A549 (cell line): ENCODE measurements at places on chromosomes 16 and 17. TPM values are rescaled to one million over a fixed set of nuclear protein-coding genes. Genes with fewer than 3 reads are reported as not detected.

The USP7 gene
- 65.7 to 66.6 TPM (median 65.9 TPM) in 3 replicates for polyA plus RNA-seq

The SOX9 gene
- polyA plus RNA-seq, result 9.6 to 14.5 TPM (median 12.3 TPM) in 3 replicates

The NAA60 gene
- polyA plus RNA-seq, result 42.5 to 45.3 TPM (median 43.9 TPM) in 3 replicates

The HS3ST4 gene
- polyA plus RNA-seq, result not detected in 3 replicates

The SAMD14 gene
- 0.42 to 0.75 TPM (median 0.74 TPM) in 3 replicates for polyA plus RNA-seq

The ALOX15B gene
- not detected in 3 replicates for polyA plus RNA-seq

The TMIGD1 gene
- polyA plus RNA-seq, result not detected in 3 replicates

The TOP2A gene
- polyA plus RNA-seq, result 210 to 241 TPM (median 226 TPM) in 3 replicates

The TAT gene
- polyA plus RNA-seq, result 0.03 to 0.06 TPM (median 0.05 TPM) in 3 replicates

The CDH15 gene
- polyA plus RNA-seq, result 0.03 to 0.09 TPM (median 0.08 TPM) in 3 replicates

The C16orf92 gene
- not detected in 3 replicates for polyA plus RNA-seq

The USP43 gene
- 3.8 to 4.9 TPM (median 4.0 TPM) in 3 replicates for polyA plus RNA-seq

The RCVRN gene
- polyA plus RNA-seq, result not detected in 3 replicates

The TMEM100 gene
- polyA plus RNA-seq, result not detected in 3 replicates

The RHBDL3 gene
- polyA plus RNA-seq, result 4.2 to 6.6 TPM (median 5.9 TPM) in 3 replicates

The FOXO3B gene
- polyA plus RNA-seq, result 2.6 to 3.2 TPM (median 2.7 TPM) in 3 replicates

The ADAP2 gene
- polyA plus RNA-seq, result 3.3 to 3.9 TPM (median 3.7 TPM) in 3 replicates

The ABCA8 gene
- polyA plus RNA-seq, result 0.26 to 0.61 TPM (median 0.33 TPM) in 3 replicates

The KRT12 gene
- not detected in 3 replicates for polyA plus RNA-seq

The C16orf82 gene
- polyA plus RNA-seq, result not detected in 3 replicates

The TM4SF5 gene
- polyA plus RNA-seq, result 0.51 to 1.2 TPM (median 0.68 TPM) in 3 replicates

The PLCD3 gene
- 104 to 107 TPM (median 105 TPM) in 3 replicates for polyA plus RNA-seq

The KRTAP2-2 gene
- not detected in 3 replicates for polyA plus RNA-seq

The SNF8 gene
- polyA plus RNA-seq, result 298 to 323 TPM (median 320 TPM) in 3 replicates

The SECTM1 gene
- polyA plus RNA-seq, result 1.5 to 2.5 TPM (median 2.0 TPM) in 3 replicates

The SCGB1C2 gene
- not detected in 3 replicates for polyA plus RNA-seq

The GSPT1 gene
- polyA plus RNA-seq, result 163 to 169 TPM (median 167 TPM) in 3 replicates

The GAS2L2 gene
- 0.09 to 0.15 TPM (median 0.13 TPM) in 3 replicates for polyA plus RNA-seq
